ENCODE measurements at places on chromosomes 16 and 17. TPM values are rescaled to one million over a fixed set of nuclear protein-coding genes. Genes with fewer than 3 reads are reported as not detected.

The CPNE7 gene
- 7.0 TPM for total RNA-seq

The FOXN1 gene
- total RNA-seq = not detected

The KRT31 gene
- not detected for total RNA-seq

The GJD3 gene
- not detected for total RNA-seq

The STAC2 gene
- total RNA-seq = not detected

The KRT13 gene
- total RNA-seq = not detected

The SULT1A2 gene
- 0.36 TPM for total RNA-seq

The ATP2C2 gene
- not detected for total RNA-seq

The LITAFD gene
- not detected for total RNA-seq

The RCVRN gene
- total RNA-seq = not detected

The ITGB3 gene
- 0.04 TPM for total RNA-seq

The HES7 gene
- 3.1 TPM for total RNA-seq

The ZNF469 gene
- 1.5 TPM for total RNA-seq

The CSH1 gene
- total RNA-seq = not detected

The KRT12 gene
- total RNA-seq = not detected

The MPO gene
- not detected for total RNA-seq

The MYLK3 gene
- total RNA-seq = 0.30 TPM

The TEKT5 gene
- not detected for total RNA-seq

The ZNF750 gene
- not detected for total RNA-seq

The HSPB9 gene
- 0.13 TPM for total RNA-seq

The SLC16A3 gene
- total RNA-seq = 130 TPM

The ADAMTS18 gene
- total RNA-seq = not detected

The STUB1 gene
- total RNA-seq = 106 TPM

The CRLF3 gene
- total RNA-seq = 40.1 TPM

The C16orf46 gene
- 0.51 TPM for total RNA-seq

The UTS2R gene
- not detected for total RNA-seq

The HSBP1 gene
- 86.9 TPM for total RNA-seq

The TPSD1 gene
- not detected for total RNA-seq

The NPIPA7 gene
- 7.3 TPM for total RNA-seq

The MT4 gene
- not detected for total RNA-seq

The SLC16A13 gene
- 10.5 TPM for total RNA-seq

The CRHR1 gene
- total RNA-seq = not detected

The ZG16B gene
- 0.71 TPM for total RNA-seq

The RAB34 gene
- total RNA-seq = 8.5 TPM

The DCUN1D3 gene
- 13.1 TPM for total RNA-seq

The MLST8 gene
- total RNA-seq = 81.8 TPM

The ATAD5 gene
- 32.1 TPM for total RNA-seq

The GAS7 gene
- 1.5 TPM for total RNA-seq

The MT1A gene
- total RNA-seq = 1.1 TPM

The IRX3 gene
- total RNA-seq = not detected

Measured in activated CD8-positive, alpha-beta memory T cell treated with anti-CD3 and anti-CD28 coated beads for 36 hours (primary cell).